ENCODE measurements at places on chromosomes 12 and 14.

GRCh38 chr14:103548463-103549351 lies 13.8 kb downstream of the BAG5 start:
- DNase-seq = no peak

DNA sequence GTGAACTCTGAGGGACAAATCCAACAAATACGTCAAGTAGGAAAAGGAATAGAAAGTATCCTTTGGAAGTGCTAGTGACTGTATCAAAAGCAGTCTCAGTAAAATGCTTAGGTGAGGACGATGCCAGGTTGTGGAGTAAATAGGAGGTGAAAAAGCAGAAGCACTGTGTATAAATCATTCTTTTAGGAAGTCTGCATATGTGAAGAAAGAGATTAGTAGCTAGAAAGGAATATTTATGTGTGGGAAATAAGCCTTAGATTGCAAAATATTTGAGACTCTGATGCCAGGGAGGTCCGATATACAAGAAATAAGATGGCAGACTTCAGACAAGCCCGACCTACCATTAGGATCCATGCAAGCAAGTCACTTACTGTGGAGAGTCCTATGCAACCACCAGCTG lies 7.9 kb downstream of the CEP128 start:
- no peak for DNase-seq

GRCh38 chr14:64081174-64081746 lies 212.9 kb downstream of the ESR2 start:
- DNase-seq = no peak

- DNase-seq = no peak
These were observed 304.1 kb downstream of the EGLN3 start for GRCh38 chr14:33646692-33647260.

GRCh38 chr12:62230652-62231051 lies 29.6 kb upstream of the USP15 start:
- no peak for DNase-seq

DNA sequence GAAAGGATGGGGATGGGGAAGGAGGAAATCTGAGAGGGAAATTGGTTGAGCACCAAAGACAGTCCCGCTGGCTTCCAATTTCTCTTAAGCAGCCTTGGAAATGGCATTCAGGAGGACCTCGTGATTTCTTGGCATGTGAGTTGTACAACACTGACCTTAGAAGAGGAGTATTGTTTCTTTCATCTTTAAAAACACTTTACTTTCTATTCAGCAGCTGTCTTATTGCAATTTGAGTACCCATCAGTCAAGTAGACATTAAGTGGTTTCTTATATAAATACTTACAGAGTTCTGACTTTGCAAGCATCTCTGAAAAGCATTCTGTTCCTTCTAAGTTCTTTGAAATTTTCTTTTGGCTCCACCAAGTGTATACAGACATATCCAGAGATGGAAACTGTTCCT lies 83.2 kb downstream of the LMNTD1 start:
- no peak for DNase-seq
